ENCODE measurements at places on chromosomes 1 and 21.

- no peak for DNase-seq
These were observed 12.8 kb downstream of the ZNF687 start for GRCh38 chr1:151294742-151295462.

- no peak for DNase-seq
These were observed 127.8 kb upstream of the GREM2 start for GRCh38 chr1:240739754-240740153.

- no peak for DNase-seq
These were observed 7.3 kb upstream of the CA6 start for GRCh38 chr1:8938232-8938999.

DNA sequence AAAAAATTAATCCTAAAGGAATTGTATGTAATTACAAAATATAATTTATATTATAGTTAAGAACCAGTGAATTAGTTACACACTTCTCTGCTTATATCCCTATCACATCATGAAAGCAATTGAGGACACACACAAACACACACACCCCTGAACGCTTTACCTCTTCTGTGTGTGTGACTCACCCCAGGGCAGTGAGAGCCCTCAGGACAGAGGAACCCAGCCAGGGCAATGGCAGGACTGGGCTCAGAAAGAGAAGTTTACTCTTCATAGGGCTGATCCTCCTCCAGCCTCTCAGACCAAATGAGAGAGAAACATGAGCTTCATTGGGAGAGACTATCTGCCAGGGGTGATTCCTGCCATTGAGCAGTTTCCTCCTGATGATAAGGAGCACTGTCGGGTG is 38.1 kb downstream of the SLC44A3 start:
- DNase-seq = peak; percentile 16

DNA sequence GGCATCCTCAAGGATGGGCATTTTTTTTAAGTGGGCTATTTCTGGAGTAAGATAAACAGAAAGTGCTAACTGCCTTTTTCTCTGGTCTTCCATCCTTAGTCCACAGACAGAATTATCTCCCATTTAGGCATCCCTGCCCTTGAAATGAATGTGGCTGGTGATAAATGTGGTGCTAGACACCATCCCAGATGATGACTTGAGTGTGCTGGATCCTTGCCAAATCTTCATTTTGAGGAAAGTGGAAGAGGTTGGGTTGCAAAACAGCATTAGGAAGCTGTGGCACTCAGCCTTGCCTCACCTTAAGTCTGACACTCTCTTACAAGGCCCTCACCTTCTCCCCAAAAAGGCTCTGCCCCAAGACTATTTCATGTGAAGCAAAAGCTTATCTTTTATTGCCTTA is 19.2 kb downstream of the MAB21L3 start:
- DNase-seq = no peak

DNA sequence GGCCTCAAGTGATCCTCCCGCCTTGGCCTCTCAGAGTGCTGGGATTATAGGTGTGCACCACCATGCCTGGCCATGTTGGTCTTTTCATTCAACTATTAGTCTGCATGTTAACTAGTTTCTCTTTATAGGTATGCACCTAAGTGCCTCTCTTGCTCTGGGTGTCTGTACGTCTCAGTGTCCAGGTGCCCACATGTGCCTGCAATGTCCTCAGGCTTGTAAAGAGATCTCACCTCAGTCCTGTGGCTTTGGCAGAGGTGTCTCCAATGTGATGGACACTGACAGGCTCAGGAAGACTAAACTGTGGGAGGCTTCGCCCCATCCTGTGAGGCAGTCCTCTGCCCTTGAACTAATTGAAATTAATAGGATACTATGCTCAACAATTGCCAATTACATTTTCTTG is 526.3 kb downstream of the PTPRU start:
- DNase-seq = no peak

GRCh38 chr21:45806042-45806441 is 162.5 kb downstream of the PCBP3 start:
- DNase-seq = no peak

GRCh38 chr1:193593147-193593885 is 406.9 kb upstream of the B3GALT2 start:
- no peak for DNase-seq

- no peak for DNase-seq
These were observed 174.2 kb upstream of the NFIA start for GRCh38 chr1:60908159-60908558.

DNA sequence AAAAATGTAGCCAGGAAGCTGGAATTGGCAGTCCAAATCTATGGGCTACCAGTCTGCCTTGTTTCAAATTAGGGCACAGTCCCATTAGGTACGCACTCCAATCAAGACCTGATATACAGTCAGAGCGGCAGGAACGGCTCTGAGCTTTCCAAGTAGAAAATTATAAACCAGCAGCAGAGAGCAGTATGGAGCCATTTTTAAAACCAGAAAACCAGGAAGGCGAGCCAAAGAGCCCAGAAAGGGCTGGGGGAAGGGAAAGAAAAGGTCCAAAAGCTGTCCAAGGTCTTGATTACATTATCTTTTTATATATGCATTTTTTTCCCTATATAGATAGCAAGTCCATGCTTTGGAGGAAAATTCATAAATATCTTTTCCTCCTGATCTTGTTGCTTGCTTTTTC is 719.0 kb downstream of the RWDD3 start:
- peak; percentile 22 for DNase-seq

GRCh38 chr1:245645406-245645805 is 490.6 kb downstream of the KIF26B start:
- no peak for DNase-seq

GRCh38 chr1:209038735-209039134 is 544.8 kb upstream of the CAMK1G start:
- DNase-seq = no peak

DNA sequence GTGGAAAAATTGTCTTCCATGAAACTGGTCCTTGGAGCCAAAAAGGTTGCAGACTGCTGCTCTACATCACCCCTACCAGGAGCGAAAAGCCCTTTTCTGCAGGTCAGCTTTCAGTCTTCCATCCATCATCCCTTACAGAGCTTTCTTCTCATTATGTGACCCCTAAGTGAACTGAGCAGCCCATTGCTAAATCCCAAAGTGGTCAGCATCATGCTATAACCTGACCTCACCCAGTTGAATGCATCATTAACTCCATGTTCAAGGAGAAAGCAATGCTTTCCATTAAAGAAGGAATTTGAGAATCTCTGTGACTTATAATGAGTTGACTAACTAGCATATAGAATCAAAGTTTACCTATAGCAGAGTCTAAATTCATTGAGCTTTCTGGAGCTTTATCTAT is 10.4 kb upstream of the IL24 start:
- no peak for DNase-seq

- no peak for DNase-seq
These were observed 53.7 kb downstream of the TP53BP2 start for GRCh38 chr1:223792046-223792445.

GRCh38 chr1:26471498-26472319 is 531 bp upstream of the HMGN2 start:
- DNase-seq = peak; percentile 81

- no peak for DNase-seq
These were observed 21.5 kb upstream of the CD2 start for GRCh38 chr1:116732726-116733125.

DNA sequence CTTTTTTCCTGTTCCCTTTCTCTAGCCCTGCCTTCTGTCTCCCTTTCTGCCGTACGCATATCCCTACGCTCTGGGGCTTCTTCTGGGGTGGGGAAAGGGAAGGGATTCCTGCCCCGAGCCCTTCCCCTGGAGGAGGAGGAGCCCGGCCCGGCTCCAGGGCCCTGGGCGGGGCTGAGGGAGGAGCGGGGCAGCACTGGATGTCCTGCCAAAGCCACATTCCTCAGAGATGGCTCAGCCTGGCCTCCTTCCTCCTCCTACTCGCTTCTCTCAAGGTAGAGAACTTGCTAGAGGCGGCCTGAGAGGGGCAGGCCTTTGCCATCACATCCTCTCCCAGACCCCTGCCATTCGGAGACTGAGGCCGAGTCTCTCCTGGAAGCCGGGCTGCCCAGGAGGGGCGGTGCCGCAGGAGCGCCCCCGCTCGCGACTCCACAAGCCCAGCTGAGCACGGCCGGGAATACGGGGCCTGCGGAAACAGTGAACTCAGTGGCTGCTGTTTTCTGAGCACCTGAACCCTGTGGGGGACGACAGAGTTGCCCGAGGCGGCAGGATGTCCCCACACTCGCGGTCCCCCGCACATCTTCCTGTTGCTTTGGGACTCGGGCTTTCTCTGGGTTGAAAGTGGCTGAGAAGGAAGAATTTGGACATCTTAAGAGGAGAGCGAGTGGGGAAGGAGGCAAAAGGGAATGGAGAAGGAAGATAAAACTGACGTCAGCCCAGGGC is 12.2 kb downstream of the ADAMTSL4 start:
- peak; percentile 100 for DNase-seq

GRCh38 chr1:15712168-15712567 is 23.9 kb upstream of the SLC25A34 start:
- DNase-seq = no peak

DNA sequence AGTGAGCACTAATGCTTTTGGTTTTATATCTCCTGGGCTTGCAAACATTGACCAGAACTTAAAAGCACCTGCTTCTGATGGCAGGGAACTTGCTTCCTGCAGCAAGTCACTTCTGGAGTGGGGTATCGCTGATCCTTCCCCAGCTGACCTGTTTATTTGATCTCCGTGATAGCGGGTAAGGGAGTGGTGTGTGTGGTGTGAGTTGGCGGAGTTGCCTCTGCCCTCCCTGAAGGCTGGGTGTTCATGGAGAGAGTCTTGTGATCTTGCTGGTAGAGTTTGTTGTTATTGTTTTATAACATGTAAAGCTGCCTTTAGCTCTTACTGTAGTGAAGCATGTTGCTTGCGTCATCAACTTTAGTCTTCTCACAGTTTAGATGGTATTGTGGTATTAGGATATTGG is 3.9 kb downstream of the MFN2 start:
- peak; percentile 21 for DNase-seq

GRCh38 chr1:224640587-224640986 is 24.5 kb downstream of the CNIH3 start:
- DNase-seq = no peak

DNA sequence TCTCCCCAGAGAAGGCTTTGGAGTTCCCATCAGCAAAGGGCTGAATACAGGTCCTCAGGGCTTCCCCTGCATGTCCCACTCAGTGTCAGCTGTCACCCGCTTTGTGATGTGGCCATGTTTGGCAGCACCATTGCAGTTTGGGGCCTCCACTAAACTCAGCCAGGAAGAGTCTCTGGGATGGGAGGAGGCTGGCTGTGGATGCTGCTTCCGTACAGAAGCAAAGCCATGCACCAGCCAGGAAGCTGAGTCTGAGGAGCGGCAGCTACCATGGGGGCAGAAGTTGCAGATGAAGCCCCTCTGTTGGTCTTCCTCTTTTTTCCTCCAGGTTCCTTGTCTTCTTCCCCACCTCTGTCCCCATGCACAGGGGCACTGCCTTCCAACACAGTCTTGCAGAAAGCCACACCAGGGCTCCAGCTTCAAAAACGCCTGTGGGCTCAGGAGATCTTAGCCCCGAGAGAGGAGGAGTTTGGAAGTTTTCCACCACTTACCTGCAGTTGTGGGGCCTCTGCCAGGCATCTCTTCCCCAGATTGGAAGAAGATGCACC is 416.8 kb downstream of the NPHP4 start:
- DNase-seq = no peak
